ENCODE measurements at places on chromosomes 3 and 15.
A peak's percentile ranks its signal among the peaks of the same experiment; 100 is the strongest.

- H3K36me3 ChIP-seq = no peaks in the 10 kb centered on the region
- no peaks in the 10 kb centered on the region for H3K4me1 ChIP-seq
- no peak overlapping the region for H3K4me3 ChIP-seq
- H3K27me3 ChIP-seq = no peaks in the 10 kb centered on the region
- DNase-seq = no peak
Measured at GRCh38 chr15:87047203-87047965, 967.7 kb downstream of the AGBL1 start.

GRCh38 chr15:40307421-40308211 lies at the start of gene PLCB2:
PLCB2 (minus strand) TSS chr15:40307935; CDS start chr15:40307672, 263 bp downstream.
- no peak within 1 kb of the TSS for H3K27ac ChIP-seq
- no peaks in the 10 kb centered on the region for H3K4me1 ChIP-seq
- H3K27me3 ChIP-seq = no peaks in the 10 kb centered on the region
- H3K36me3 ChIP-seq = no peaks in the 10 kb centered on the region
- no peak within 1 kb of the TSS for H3K4me3 ChIP-seq
- no peak for DNase-seq

DNA sequence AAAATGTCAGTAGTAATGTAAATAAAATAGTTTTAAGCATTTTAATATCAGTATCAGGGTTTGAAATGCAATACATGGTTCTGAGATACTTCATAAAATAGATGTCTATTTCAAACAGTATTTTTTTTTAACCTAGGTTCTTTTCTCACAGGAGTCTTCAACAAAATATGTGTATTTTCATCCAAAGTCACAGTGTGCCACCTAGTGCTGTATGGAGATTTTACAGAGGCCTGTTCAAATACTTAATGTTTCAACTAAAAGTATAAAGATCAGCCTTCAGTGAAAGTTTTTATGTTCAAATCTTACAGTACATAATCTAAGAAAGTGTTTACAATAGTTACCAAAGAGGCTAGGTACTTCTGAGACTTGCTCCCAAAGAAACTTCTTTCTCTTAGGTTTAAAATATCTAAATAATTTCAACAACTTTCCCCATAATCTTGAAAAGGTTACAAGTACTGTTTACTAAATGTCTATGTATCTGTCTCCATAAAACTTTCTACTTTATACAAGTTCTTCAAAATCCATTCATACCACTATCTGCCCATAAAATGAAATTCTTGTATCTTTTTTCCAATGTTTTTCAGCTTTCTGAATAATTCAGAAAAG lies 38.3 kb downstream of the SCAPER start:
- DNase-seq = no peak
- no peaks in the 10 kb centered on the region for H3K36me3 ChIP-seq
- no peaks in the 10 kb centered on the region for H3K27me3 ChIP-seq
- H3K4me1 ChIP-seq = no peaks in the 10 kb centered on the region
- no peak overlapping the region for H3K4me3 ChIP-seq

GRCh38 chr3:177992993-177993970 lies 543.0 kb upstream of the KCNMB2 start:
- no peak for DNase-seq
- no peak overlapping the region for H3K27ac ChIP-seq
- H3K27me3 ChIP-seq = no peaks in the 10 kb centered on the region
- no peaks in the 10 kb centered on the region for H3K36me3 ChIP-seq
- H3K4me1 ChIP-seq = no peaks in the 10 kb centered on the region
- H3K4me3 ChIP-seq = no peak overlapping the region

GRCh38 chr3:106692624-106693023 lies 684.6 kb upstream of the CCDC54 start:
- no peak overlapping the region for H3K27ac ChIP-seq
- no peaks in the 10 kb centered on the region for H3K27me3 ChIP-seq
- H3K36me3 ChIP-seq = no peaks in the 10 kb centered on the region
- no peak for DNase-seq

DNA sequence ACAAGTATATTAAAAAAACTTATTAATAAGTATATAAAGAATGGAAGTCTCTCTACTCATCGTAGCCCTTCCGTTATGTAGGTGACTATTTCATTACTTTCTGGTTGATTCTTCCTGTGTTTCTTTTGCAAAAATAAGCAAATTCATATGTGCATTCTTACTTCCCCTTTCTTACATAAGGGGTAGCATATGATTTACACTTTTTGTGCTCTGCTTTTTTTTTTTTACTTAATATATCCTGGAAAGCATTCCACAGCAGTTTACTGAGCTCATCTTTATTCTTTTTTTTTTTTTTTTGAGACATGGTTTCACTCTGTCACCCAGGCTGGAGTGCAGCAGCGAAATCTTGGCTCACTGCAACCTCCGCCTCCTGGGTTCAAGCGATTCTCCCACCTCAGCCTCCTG lies 12.9 kb downstream of the SCAMP5 start:
- DNase-seq = no peak
- no peak overlapping the region for H3K4me3 ChIP-seq
- no peaks in the 10 kb centered on the region for H3K27me3 ChIP-seq
- H3K4me1 ChIP-seq = no peaks in the 10 kb centered on the region
- H3K36me3 ChIP-seq = no peaks in the 10 kb centered on the region

DNA sequence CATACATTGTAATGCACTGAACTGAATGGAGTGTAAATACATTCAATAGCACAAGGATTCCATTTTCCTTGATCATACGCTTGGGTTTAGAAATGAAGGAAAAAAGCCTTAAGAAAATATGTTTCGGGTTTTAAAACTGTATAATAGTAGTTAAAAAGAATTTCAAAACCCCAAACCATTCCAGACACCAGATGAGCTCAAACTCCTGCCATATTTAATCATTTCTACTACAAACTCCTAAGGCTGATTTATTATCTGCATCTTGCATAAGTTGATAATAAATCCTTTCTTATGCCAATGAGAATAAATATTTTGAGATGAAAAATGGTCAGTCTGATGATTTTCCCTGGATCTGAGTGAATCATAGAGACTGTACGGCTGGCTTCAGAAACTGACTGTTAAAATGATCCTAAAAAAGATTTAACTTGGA lies 51.0 kb downstream of the NR1D2 start:
- H3K4me1 ChIP-seq = no peaks in the 10 kb centered on the region
- H3K36me3 ChIP-seq = no peaks in the 10 kb centered on the region
- no peak overlapping the region for H3K27ac ChIP-seq
- H3K27me3 ChIP-seq = no peaks in the 10 kb centered on the region

GRCh38 chr3:126126286-126126685 lies 42.4 kb upstream of the SLC41A3 start:
- no peak overlapping the region for H3K27ac ChIP-seq
- H3K4me1 ChIP-seq = no peaks in the 10 kb centered on the region
- DNase-seq = peak; percentile 4
- no peaks in the 10 kb centered on the region for H3K36me3 ChIP-seq

DNA sequence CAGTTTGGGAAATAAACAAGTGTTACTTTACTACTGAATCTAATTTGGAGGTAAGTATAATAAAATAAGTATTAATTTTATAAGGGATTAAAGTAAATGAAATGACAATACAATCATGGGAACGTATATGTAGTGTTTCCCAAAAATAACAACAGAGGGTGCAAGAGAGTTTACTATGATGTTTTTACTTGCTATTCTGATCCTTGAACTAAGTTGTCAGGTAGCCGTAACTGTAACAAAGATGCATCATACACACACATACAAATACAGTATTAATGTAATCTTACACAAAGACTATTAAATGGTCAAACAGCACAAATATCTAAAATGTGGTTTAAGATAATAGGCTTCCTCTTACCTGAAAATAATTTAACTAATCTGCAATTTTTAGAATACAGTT lies 311.4 kb downstream of the TBC1D5 start:
- H3K4me1 ChIP-seq = no peaks in the 10 kb centered on the region
- H3K36me3 ChIP-seq = no peaks in the 10 kb centered on the region
- H3K27ac ChIP-seq = no peak overlapping the region

DNA sequence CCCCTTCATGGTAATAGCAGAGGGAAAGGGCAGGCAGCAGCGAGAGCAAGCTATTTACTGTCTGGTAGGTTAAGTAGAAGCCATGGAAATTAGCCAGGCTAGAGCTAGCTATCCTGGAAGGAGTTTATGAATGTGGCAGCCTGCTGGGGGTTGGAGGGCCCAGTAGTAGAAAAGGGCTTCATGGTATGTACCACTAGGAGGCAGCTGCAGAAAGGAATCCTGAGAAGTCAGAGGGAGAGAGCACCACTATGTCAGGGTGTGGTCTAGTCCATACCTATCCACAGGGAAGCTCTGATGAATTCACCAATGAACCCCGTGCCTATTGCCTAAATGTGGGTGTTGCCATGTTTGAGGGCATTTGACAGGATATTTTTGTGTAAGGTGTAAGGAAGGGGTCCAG lies 55.0 kb downstream of the PLAAT1 start:
- no peak overlapping the region for H3K4me3 ChIP-seq
- DNase-seq = no peak
- no peaks in the 10 kb centered on the region for H3K36me3 ChIP-seq
- no peak overlapping the region for H3K27ac ChIP-seq
- H3K27me3 ChIP-seq = no peaks in the 10 kb centered on the region

DNA sequence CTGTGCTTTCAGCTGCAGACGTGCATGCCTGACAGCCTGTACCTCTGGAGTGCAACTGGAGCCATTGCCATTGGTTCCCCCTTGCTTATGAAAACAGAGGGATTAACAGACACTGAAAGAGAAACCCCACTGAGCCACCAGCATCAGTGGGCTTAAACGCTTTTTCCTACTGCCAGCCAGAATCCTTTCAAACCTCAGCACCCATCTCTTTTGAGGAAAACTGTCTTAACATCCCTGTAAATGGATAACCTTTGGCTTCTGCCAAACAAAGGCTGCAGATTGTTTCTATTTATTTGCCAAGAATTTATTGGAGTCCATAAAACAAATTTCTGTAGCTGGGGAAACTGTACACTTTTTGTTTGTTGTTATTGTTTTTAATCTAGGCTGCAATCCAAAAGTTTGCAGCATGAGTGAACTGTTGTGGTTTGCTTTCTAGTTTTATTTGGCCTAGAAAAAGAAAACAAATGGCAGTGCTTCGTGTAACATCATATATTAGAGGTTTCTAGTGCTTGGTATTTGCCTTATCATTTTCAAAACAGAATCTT lies 369.2 kb upstream of the IL12A start:
- DNase-seq = no peak
- H3K27ac ChIP-seq = no peak overlapping the region
- no peaks in the 10 kb centered on the region for H3K4me1 ChIP-seq
- no peaks in the 10 kb centered on the region for H3K36me3 ChIP-seq

- no peaks in the 10 kb centered on the region for H3K36me3 ChIP-seq
- no peaks in the 10 kb centered on the region for H3K27me3 ChIP-seq
- no peak overlapping the region for H3K27ac ChIP-seq
- no peak overlapping the region for H3K4me3 ChIP-seq
Measured at GRCh38 chr15:32936283-32936918, 218.6 kb downstream of the GREM1 start.

GRCh38 chr15:60912984-60913697 lies 316.0 kb downstream of the RORA start:
- no peaks in the 10 kb centered on the region for H3K27me3 ChIP-seq
- H3K27ac ChIP-seq = no peak overlapping the region

Measured in uterus (tissue), 4 donors.